ENCODE measurements at places on chromosomes 12 and 14. TPM values are rescaled to one million over a fixed set of nuclear protein-coding genes. Genes with fewer than 3 reads are reported as not detected.

COQ5 gene
- total RNA-seq, result 26.5 TPM

BDKRB2 gene
- total RNA-seq, result 16.1 TPM

TAS2R20 gene
- total RNA-seq, result 4.1 TPM

INSM2 gene
- total RNA-seq, result not detected

TBC1D30 gene
- total RNA-seq, result 8.7 TPM

SERPINA10 gene
- not detected for total RNA-seq

SYNDIG1L gene
- 0.13 TPM for total RNA-seq

LRRC10 gene
- total RNA-seq, result not detected

SLC39A9 gene
- total RNA-seq, result 77.7 TPM

DIO2 gene
- total RNA-seq, result 0.38 TPM

SLCO1B1 gene
- total RNA-seq, result not detected

TMTC1 gene
- total RNA-seq, result 58.8 TPM

LBHD2 gene
- total RNA-seq, result not detected

NOXRED1 gene
- total RNA-seq, result 0.57 TPM

KRT73 gene
- not detected for total RNA-seq

All from kidney (tissue), 22 donors.